Tibial artery (tissue), 4 donors: ENCODE measurements at places on chromosomes 3 and 15.

GRCh38 chr3:170811515-170811914 lies 58.5 kb downstream of the RPL22L1 start:
- H3K4me3 ChIP-seq = no peak overlapping the region
- no peak overlapping the region for H3K27ac ChIP-seq
- no peak for DNase-seq
- no peaks in the 10 kb centered on the region for H3K27me3 ChIP-seq
- H3K36me3 ChIP-seq = no peaks in the 10 kb centered on the region

GRCh38 chr15:42282926-42283325 lies 9.7 kb upstream of the TMEM87A start:
- no peaks in the 10 kb centered on the region for H3K4me1 ChIP-seq
- H3K27me3 ChIP-seq = no peaks in the 10 kb centered on the region
- H3K36me3 ChIP-seq = peaks cover 45% of the 10 kb centered on the region
- DNase-seq = no peak

GRCh38 chr3:145144361-145144760 lies 1016.6 kb downstream of the PLOD2 start:
- H3K36me3 ChIP-seq = no peaks in the 10 kb centered on the region
- H3K27me3 ChIP-seq = no peaks in the 10 kb centered on the region
- no peak for DNase-seq
- H3K4me1 ChIP-seq = no peaks in the 10 kb centered on the region

GRCh38 chr3:18238332-18238731 lies 186.8 kb downstream of the SATB1 start:
- H3K27ac ChIP-seq = no peak overlapping the region
- H3K4me3 ChIP-seq = no peak overlapping the region
- no peak for DNase-seq
- no peaks in the 10 kb centered on the region for H3K36me3 ChIP-seq
- H3K27me3 ChIP-seq = no peaks in the 10 kb centered on the region
- no peaks in the 10 kb centered on the region for H3K4me1 ChIP-seq

- DNase-seq = no peak
- H3K27ac ChIP-seq = no peak overlapping the region
- no peaks in the 10 kb centered on the region for H3K27me3 ChIP-seq
These were observed 15.9 kb upstream of the SLC4A7 start for GRCh38 chr3:27500035-27500434.

DNA sequence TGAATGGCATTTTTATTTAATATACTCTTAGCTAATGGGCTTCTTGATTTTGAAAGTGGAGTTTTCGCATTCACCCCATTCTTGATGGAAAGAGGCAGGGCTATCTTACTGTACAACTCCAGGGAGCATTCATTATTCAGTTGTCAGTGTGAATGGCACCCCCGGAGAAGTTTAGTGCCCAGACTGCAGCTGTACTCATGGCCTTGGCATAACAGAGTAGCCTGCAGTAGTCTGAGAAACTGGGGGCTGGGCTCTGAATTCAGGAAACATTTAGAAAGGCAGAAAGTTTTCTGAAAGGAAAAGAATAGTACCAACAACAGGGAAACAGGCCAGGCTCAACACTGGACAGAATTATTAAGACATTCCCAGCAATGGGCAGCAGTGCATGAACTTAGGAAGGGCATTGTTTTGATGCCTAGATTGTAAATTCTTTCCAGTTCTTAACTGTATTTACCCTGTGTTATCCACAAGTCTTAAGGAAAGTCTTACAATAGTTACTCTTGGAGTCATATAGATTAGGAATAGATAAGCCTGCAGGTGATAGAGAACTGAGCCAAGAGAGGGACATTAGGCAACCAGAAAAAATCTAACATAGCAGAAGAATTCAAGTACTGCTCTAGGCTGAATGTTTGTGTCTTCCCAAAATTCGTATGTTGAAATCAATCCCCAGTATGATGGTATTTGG lies 44.4 kb downstream of the TIPARP start:
- H3K36me3 ChIP-seq = peaks cover 10% of the 10 kb centered on the region
- no peaks in the 10 kb centered on the region for H3K4me1 ChIP-seq
- no peaks in the 10 kb centered on the region for H3K27me3 ChIP-seq
- no peak for DNase-seq
- no peak overlapping the region for H3K27ac ChIP-seq

DNA sequence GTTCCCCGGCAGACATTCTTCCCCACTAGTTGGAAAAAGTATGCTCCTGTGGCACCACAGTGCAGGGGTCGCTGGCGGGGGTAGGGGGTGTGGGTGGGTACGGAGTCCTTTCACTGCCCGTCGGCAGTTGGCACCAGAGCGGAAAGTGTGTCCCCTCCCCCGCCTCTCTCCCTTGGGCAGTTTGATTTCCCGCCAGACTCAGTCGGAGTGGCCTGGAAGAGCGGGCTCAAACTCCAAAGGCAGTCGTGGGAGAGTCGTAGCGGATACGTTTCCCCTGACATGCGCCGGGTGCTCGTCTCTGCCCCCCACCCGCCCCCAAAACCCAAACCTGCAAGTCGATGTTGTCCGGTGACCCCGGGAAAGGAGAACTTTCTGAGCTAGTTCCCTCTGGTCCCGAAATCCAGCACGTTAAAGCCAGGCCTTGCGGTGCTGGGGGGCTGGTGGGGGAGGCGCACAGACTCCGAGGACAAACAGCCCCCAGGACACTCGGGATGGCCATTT lies 4.4 kb upstream of the FOXB1 start:
- H3K4me3 ChIP-seq = no peak overlapping the region
- peaks cover 11% of the 10 kb centered on the region for H3K27me3 ChIP-seq
- no peak overlapping the region for H3K27ac ChIP-seq
- H3K4me1 ChIP-seq = no peaks in the 10 kb centered on the region
- no peak for DNase-seq

- no peak overlapping the region for H3K4me3 ChIP-seq
- DNase-seq = no peak
- no peaks in the 10 kb centered on the region for H3K36me3 ChIP-seq
- no peak overlapping the region for H3K27ac ChIP-seq
- H3K4me1 ChIP-seq = no peaks in the 10 kb centered on the region
These were observed 499.6 kb upstream of the CCDC54 start for GRCh38 chr3:106877627-106878026.

GRCh38 chr3:141044695-141045641 lies 6.2 kb upstream of the SPSB4 start:
- H3K4me3 ChIP-seq = no peak overlapping the region
- no peaks in the 10 kb centered on the region for H3K27me3 ChIP-seq
- DNase-seq = no peak
- no peaks in the 10 kb centered on the region for H3K4me1 ChIP-seq
- H3K36me3 ChIP-seq = no peaks in the 10 kb centered on the region
- H3K27ac ChIP-seq = no peak overlapping the region

- DNase-seq = peak; percentile 91
- no peaks in the 10 kb centered on the region for H3K27me3 ChIP-seq
- H3K36me3 ChIP-seq = peaks cover 1% of the 10 kb centered on the region
- peaks cover 41% of the 10 kb centered on the region for H3K4me1 ChIP-seq
These were observed 3.1 kb upstream of the LARP6 start for GRCh38 chr15:70856884-70857561.

- no peaks in the 10 kb centered on the region for H3K36me3 ChIP-seq
- no peak for DNase-seq
- H3K4me1 ChIP-seq = peaks cover 2% of the 10 kb centered on the region
- H3K4me3 ChIP-seq = no peak overlapping the region
- no peak overlapping the region for H3K27ac ChIP-seq
- H3K27me3 ChIP-seq = peaks cover 36% of the 10 kb centered on the region
These were observed 21.7 kb upstream of the TBC1D21 start for GRCh38 chr15:73851689-73852088.

GRCh38 chr3:20074226-20075063 lies 34.2 kb downstream of the KAT2B start:
- no peak for DNase-seq
- H3K4me3 ChIP-seq = no peak overlapping the region
- H3K27me3 ChIP-seq = no peaks in the 10 kb centered on the region
- H3K4me1 ChIP-seq = peaks cover 10% of the 10 kb centered on the region
- H3K27ac ChIP-seq = no peak overlapping the region

DNA sequence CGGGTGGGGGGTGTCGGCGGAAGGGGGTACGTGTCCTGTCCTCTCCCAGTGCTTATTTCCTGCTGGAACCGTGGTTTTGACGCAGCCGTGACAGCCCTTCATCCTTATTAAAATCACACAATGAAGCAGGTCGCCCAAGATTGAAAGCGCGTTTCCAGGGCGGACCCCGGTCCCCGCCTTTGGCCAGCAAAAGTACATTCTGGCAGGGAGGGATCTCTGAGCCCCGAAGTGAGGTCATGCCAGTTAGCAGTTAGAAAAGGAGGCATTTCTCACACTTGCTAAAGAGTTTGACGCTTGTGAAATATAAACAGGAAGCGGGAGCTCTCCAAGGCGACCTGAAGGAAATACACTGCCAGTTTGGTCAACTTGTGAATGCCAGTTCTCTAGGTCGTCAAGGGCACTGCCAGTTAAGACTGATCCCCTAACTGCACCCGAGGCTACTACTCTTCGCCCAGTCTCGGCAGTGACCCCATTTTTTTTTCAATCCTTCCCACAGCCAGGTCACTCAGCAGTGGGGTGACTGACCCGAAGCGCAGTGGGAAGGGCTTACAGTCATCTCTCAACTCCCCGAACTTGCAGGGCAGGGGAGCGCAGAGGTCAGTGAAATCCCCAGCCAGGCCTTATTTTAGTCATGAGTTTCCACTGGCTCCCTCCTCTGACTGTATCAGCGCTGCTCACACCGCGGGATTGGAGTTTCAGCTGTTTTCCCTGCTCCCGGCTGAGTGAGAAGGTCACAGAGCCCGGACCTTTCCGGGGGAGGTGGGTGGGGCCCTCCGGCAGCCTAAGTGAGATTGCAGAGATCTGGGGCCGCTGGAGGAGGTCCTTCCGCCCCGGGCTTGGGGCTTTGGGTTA lies 2.0 kb upstream of the BHLHE40 start:
- no peaks in the 10 kb centered on the region for H3K36me3 ChIP-seq
- peak; percentile 88 for DNase-seq
- peaks cover 16% of the 10 kb centered on the region for H3K4me1 ChIP-seq

GRCh38 chr15:38861108-38861507 lies 296.5 kb upstream of the RASGRP1 start:
- no peak overlapping the region for H3K27ac ChIP-seq
- H3K4me1 ChIP-seq = peaks cover 31% of the 10 kb centered on the region
- no peaks in the 10 kb centered on the region for H3K27me3 ChIP-seq

DNA sequence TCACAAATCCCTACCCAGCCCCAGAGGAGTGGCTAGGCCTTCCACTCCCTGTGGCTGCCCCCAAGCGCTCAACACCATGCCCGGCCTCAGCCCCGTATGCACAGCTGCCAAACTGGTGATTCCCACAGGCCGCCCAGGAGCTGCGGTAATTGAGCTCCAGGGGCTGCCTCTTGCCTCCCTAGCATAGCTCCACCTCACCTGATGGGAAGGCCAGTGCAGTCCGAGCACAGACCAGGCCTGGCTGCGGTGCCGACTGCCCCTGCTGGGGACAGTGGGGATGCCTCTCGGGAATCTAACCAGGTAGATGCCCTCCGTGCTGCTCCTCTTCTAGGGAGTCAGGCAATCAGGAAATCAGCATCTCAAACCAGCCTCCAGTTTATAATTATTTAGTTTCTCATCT lies 25.9 kb downstream of the SCN5A start:
- H3K27me3 ChIP-seq = no peaks in the 10 kb centered on the region
- DNase-seq = no peak
- H3K36me3 ChIP-seq = no peaks in the 10 kb centered on the region
- H3K27ac ChIP-seq = no peak overlapping the region
- no peak overlapping the region for H3K4me3 ChIP-seq

DNA sequence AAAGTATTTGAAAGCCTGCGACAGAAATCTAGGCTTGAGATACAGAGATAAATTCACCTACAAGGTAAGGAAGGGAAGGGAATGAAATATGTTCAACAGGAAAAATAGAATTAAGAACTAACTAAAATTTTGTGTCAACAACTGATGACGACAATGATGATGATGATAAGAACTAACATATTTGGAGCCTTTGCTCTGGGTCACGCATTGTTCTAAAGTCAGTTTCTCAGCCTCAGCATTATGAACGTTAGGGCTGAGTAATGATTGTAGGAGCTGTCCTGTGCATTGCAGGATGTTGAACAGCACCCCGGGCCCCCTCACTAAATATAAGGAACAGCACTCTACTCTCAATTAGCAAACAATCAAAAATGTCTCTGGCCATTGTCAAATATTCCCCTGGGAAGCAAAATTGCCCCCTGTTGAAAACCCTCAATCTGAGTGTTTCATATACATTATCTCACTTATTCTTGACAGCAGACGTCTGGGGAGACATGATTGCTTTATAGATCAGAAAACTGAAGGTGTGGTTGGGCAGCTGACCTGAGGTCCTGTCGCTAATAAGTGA lies 88.5 kb downstream of the ERC2 start:
- no peak overlapping the region for H3K4me3 ChIP-seq
- no peak for DNase-seq
- H3K27me3 ChIP-seq = no peaks in the 10 kb centered on the region
- H3K36me3 ChIP-seq = no peaks in the 10 kb centered on the region
- no peak overlapping the region for H3K27ac ChIP-seq

DNA sequence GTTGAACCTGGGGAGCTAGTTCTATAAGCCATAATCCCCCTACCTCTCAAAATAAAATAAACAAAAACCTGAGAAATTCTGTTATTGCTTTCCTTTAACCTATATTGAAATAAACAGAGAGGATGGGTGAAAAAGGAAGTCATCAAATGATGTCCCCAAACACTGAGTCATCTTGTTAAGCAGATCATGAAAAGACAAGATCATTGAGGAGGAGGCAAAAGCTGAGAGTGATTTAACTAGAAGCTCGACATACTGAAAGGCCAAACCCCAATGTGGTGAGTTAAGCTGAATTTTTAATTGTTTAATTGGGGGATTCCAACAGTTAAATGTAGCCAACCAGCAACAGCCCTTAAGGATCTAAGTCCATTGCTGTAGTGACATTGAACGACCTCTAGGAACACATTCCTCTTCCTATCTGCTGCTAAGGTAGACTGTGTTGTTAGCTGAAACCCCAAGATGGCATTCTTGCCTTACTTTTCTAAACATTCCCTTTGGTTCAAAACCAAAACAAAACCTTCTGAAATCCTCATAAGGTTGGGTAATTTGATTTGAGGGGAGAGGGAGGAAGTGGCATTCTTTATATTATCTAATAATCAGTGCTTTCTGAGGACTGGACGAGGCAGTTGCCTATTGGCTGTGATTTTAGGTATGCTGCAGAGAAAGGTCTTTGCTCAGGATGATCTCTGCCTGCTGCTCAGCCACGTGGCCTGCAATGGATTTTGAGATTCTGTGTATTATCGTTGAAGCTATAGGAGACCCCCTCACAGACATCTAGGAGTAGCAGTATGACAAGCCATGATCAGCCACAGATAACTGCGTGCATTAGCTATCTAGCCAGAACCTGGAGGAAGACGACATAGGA lies 62.7 kb upstream of the BNIP2 start:
- no peaks in the 10 kb centered on the region for H3K36me3 ChIP-seq
- no peak overlapping the region for H3K4me3 ChIP-seq
- no peak for DNase-seq
- no peaks in the 10 kb centered on the region for H3K4me1 ChIP-seq

GRCh38 chr3:195811756-195812155 lies at the start of gene MUC4:
TSS of gene MUC4 (minus strand) at chr3:195811929. CDS start at chr3:195811817, 112 bp downstream.
- H3K4me3 ChIP-seq = no peak within 1 kb of the TSS
- no peaks in the 10 kb centered on the region for H3K36me3 ChIP-seq
- no peak for DNase-seq
- H3K27ac ChIP-seq = no peak within 1 kb of the TSS
- H3K4me1 ChIP-seq = no peaks in the 10 kb centered on the region
